Lung (tissue), 17 donors: ENCODE measurements at places on chromosomes 4 and X. TPM values are rescaled to one million over a fixed set of nuclear protein-coding genes. Genes with fewer than 3 reads are reported as not detected.

DNA sequence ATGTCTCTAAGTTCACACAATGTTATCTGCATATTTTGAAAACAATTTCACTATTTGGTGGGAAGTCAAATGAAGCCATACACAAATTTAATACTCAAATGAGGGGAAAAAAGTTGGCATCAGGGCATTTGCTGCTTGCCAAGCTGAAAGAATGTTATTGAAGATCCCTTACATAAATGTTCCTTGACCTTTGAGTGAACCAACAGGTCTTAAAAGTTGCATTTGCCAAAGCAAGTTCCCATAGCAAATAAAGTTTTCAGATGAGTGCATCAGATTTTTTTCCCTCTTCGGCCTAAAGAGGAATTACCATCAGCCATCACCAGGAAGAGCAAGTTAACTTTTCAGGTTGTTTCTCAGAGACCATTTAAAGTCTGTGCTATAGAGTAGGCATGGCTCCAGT, 115.9 kb downstream of the COX18 start:
- H3K4me3 ChIP-seq: no peak overlapping the region
- H3K27ac ChIP-seq: no peak overlapping the region
- no peaks in the 10 kb centered on the region for H3K27me3 ChIP-seq
- H3K36me3 ChIP-seq: no peaks in the 10 kb centered on the region

GRCh38 chrX:108123591-108124366, 32.2 kb downstream of the ATG4A start:
- no peak overlapping the region for H3K4me3 ChIP-seq
- H3K27me3 ChIP-seq: no peaks in the 10 kb centered on the region
- DNase-seq: no peak
- no peaks in the 10 kb centered on the region for H3K4me1 ChIP-seq
- H3K27ac ChIP-seq: no peak overlapping the region
- H3K36me3 ChIP-seq: no peaks in the 10 kb centered on the region

The RASGEF1B gene
- polyA plus RNA-seq: 23.3 TPM

The ZMAT1 gene
- polyA plus RNA-seq: 13.0 TPM

- no peaks in the 10 kb centered on the region for H3K4me1 ChIP-seq
- H3K36me3 ChIP-seq: no peaks in the 10 kb centered on the region
- H3K27me3 ChIP-seq: peaks cover under 1% of the 10 kb centered on the region
Observed at GRCh38 chr4:602559-602942, 22.8 kb upstream of the PDE6B start.

DNA sequence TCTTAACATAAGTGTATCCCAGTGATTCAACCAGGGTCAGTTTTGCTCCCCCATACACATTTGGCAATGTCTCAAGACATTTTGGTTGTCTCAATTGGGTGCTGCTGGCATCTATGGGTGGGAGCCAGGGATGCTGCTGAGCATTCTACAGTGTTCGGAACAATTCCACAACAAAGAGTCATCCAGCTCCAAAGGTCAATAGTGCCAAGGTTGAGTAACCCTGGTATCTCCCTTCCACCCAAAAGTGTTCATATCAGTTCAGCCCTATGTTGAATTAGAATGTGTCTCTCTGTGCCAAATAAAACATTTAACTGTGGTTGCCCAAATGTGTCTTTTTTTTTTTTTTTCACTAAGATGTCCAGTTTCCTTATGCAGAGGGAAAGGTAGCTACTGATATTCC, 129.4 kb upstream of the RAI2 start:
- no peak overlapping the region for H3K27ac ChIP-seq
- H3K4me3 ChIP-seq: no peak overlapping the region
- no peaks in the 10 kb centered on the region for H3K36me3 ChIP-seq
- no peaks in the 10 kb centered on the region for H3K4me1 ChIP-seq
- DNase-seq: no peak
- H3K27me3 ChIP-seq: no peaks in the 10 kb centered on the region

- H3K27me3 ChIP-seq: peaks cover 23% of the 10 kb centered on the region
- H3K4me3 ChIP-seq: no peak overlapping the region
- no peaks in the 10 kb centered on the region for H3K4me1 ChIP-seq
- H3K27ac ChIP-seq: no peak overlapping the region
- no peaks in the 10 kb centered on the region for H3K36me3 ChIP-seq
Observed at GRCh38 chrX:100477467-100477866, 67.4 kb upstream of the PCDH19 start.

DNA sequence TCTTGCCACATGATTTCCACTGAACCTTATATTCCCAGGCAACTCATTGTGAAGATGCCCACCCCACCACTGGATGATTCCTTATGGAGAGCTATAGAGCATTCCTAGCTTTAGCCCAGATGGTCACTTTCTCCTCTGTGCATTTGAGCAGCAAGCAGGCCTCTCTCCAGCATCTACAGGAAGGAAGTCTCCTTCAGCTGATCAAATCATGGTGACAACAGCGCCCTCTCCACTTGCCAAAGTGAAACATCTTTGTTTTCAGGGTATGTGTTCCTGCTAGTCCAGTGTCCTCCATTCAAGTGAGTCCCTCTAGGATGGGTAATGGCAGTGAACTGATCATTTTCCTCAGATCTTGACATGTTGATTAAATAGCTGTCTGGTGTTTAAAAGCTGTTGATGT, 10.9 kb upstream of the SYTL5 start:
- H3K4me1 ChIP-seq: no peaks in the 10 kb centered on the region
- no peak overlapping the region for H3K4me3 ChIP-seq
- H3K27me3 ChIP-seq: peaks cover 5% of the 10 kb centered on the region
- no peaks in the 10 kb centered on the region for H3K36me3 ChIP-seq
- H3K27ac ChIP-seq: no peak overlapping the region

DNA sequence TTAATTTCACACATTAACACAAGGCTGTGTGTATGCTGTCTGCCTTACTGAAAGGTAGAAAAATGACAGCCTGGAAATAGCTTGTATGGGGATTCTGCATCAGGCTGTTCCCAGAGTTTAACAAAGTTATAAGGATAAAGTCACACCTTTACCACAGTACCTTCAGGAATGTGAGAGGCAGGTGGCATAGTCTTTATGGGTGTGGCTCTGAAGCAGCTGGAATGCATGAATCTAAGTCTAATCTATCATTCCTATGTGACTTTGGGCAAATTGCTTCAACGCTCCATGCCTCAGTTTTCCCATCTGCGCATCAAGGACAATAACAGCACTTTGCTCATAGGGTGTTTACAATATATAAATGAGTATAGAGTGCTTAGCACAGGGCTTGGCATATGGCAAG, 84.2 kb upstream of the EGFL6 start:
- no peak for DNase-seq
- no peaks in the 10 kb centered on the region for H3K4me1 ChIP-seq
- no peaks in the 10 kb centered on the region for H3K36me3 ChIP-seq
- H3K27ac ChIP-seq: no peak overlapping the region
- peaks cover 5% of the 10 kb centered on the region for H3K27me3 ChIP-seq
- no peak overlapping the region for H3K4me3 ChIP-seq

DNA sequence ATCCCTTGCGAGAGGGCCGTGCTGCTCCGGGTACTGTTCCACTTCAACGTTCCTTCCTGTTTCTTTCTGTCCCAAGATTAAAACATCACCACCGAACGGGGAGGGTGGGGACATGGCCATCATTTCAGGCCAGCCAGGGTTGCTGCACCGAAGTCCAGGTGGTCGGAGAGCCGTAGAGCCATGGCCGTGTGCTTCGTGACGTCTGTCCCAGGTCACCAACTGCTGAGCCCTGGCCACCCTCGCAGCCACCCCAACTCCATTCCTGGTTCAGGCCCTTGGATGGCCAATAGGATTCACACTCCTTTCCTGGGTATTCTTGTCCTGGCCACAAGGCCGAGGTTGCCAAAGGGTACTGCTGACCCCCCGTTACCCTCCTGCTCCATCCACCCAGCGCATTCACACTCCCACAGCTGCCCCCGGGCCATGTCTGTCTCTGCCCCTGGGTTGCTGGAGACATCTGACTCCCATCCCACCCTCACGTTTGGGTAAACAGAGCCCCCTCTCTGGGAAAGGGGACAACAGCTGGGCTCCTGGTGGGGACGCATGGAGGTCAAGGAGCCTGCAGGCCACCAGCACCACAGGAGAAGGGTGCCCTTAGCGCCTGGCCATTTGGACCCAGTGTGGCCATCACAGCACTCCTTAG, 103.2 kb downstream of the HMX1 start:
- no peaks in the 10 kb centered on the region for H3K27me3 ChIP-seq
- H3K27ac ChIP-seq: no peak overlapping the region
- H3K4me3 ChIP-seq: no peak overlapping the region
- H3K4me1 ChIP-seq: no peaks in the 10 kb centered on the region
- no peaks in the 10 kb centered on the region for H3K36me3 ChIP-seq
- no peak for DNase-seq

DNA sequence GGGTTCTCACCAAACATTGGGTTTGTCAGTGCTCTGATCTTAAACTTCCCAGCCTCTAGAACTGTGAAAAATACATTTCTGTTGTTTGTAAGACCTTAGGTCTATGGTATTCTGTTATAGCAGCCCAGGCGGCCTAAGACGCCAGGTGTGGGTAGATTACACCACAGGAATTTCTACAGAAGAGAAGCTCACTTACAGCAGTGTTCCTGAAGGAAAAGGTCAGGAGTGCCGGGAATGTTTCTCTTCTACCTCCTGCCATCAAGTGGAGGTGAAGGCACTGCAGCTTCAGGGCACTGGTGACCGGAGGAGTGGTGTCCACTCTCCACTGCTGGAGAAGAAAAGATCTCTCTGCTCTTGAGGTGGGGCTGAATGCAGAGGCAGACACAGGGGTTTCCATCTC, 45.7 kb downstream of the FHDC1 start:
- no peaks in the 10 kb centered on the region for H3K27me3 ChIP-seq
- H3K36me3 ChIP-seq: no peaks in the 10 kb centered on the region
- H3K27ac ChIP-seq: no peak overlapping the region

DNA sequence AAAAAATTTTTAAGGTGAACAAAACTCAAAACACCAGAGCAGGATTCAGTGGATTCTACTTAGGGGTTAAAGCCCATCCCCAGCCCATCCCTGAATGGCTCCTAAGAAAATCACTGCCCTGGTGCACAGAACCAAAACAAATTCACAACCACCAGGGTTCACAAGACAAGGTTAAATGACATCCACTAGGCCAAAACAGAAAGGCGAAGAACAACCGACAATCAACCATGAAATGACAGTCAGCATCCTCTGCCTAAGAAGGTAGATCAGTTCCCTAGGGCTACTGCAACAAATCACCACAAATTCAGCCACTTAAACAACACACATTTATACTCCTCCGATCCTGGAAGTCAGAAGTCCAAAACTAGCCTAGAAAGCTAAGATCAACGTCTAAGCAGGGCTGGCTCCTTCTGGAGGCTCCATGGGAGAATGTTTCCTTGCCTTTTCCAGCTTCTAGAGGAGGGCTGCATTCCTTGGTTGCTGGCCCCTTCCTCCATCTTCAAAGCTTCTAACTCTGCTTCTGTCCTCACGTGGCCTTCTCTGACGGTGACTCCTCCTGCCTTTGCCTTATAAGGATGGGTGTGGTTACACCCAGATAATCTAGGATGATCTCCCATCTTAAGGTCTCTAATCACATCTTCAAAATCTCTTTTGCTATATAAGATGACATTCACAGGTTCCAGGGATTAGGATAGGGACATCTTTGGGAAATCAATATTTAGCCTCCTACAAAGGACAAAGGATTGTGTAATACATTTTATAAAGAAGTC, 1.8 kb downstream of the CCNQ start:
- no peaks in the 10 kb centered on the region for H3K36me3 ChIP-seq
- H3K4me1 ChIP-seq: no peaks in the 10 kb centered on the region
- no peak overlapping the region for H3K27ac ChIP-seq
- no peak for DNase-seq
- no peak overlapping the region for H3K4me3 ChIP-seq
- no peaks in the 10 kb centered on the region for H3K27me3 ChIP-seq

The SHROOM2 gene
- polyA plus RNA-seq: 3.9 TPM

DNA sequence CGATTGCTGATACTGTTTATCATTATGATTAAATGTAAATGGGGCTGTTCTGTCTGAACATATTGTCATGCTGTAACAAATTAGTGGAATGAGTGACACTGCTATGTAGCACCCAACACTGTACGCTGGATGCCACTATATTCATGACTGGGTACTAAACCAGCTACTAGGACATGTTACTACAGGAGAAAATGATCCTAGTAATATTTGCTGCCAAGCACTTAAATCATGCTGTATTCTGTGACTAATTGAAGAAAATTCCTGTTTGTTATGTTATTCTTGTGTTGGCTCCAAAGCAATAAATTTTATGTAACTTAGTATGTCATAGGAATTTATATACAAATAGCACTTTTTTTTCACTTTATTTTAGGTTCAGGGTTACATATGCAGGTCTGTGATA, 804.2 kb downstream of the CENPC start:
- no peak for DNase-seq
- no peak overlapping the region for H3K27ac ChIP-seq
- H3K36me3 ChIP-seq: no peaks in the 10 kb centered on the region
